ENCODE measurements at places on chromosomes 1 and 21.

DNA sequence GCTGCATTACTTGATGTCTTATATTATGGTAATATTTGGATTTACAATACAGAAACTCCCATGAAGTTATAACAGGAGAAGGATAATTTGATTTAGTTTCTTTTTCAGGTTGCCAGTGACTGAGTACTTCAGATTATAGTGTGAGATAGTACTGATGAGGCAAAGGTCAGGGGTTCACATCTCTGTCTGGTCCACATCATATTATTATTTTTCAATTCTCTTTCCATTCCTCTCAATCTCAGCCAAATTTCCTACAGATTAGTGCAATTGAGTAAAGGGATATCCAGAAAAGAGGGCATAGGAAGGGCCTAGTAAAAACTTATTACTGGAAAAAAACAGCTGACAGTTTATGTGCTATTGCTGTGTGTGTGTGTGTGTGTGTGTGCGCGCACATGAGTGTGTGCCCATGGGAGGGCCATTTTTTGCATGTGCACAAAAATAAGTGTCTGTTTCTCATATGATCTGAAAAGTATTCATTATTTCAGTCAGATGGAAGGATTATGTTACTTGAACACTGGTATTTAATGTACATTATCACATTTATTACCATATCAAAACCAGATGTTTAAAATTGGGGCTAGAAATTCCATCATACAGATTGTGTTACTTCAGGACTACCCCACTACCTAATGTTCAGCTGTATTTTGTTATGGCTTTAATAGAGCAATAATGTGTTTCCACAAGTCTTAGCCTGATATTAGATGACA, 78.3 kb upstream of the KCNK2 start:
- DNase-seq = no peak

DNA sequence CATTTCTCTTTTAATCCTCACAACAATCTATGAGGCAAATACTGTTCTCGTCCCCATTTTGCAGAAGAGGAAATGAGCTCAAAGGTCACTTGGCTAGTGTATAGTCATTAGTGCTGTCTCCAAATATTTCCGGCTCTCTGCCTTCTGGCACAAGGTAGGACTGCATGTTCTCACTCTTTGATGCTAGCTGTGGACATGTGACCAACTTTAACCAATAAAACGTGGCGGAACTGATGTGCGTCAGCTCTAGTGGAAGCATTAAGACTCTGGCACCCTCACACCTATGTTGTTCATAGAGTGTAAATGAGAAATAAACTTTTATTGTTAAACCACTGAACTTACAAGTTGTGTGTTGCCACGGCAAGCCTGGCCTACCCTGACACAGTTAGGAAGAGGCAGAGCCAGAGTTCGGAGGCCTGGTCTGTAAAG, 5.0 kb upstream of the KIF21B start:
- DNase-seq = no peak

- DNase-seq = no peak
Observed at GRCh38 chr1:229064320-229065168, 206.4 kb upstream of the RAB4A start.

DNA sequence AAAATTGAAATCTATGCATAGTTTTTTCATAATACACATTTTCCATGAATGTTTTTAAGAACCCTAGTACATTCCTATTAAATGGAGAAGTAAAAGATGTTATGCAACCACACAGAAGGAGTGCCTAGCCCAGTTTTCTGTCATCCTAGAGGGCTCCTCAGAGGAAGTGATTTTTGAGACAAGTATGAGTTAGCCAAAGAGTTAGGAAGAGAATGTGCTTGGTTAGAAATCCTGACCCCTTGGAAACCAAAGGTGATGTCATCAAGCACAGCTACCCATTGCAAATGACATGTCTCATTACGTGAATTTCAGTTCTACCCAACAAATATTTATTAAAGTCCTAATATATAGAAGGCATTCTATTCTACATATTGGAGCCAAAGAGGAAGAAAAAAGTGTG, 88.9 kb upstream of the TNFSF4 start:
- no peak for DNase-seq
